ENCODE measurements at places on chromosomes 5 and 9.

DNA sequence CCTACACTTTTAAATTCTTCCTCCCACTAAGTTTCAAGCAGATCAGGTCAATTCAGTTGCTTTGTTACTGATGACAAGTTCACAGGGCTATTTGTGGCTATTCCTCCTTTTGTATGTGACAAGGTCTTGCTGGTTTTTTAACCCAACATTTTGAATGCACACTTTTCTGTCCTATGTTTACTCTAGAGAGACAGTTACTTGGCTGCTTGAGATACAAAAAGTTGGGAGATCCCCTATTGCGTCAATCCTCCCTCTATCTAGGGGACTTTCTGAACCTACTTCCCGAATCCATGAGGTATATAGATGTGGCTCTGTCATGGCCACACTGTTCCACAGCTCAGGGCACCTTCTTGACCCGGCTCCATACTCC is 386.7 kb downstream of the NTRK2 start:
- DNase-seq, result no peak

- DNase-seq, result no peak
Observed at GRCh38 chr9:88936668-88937067, 54.6 kb upstream of the S1PR3 start.

DNA sequence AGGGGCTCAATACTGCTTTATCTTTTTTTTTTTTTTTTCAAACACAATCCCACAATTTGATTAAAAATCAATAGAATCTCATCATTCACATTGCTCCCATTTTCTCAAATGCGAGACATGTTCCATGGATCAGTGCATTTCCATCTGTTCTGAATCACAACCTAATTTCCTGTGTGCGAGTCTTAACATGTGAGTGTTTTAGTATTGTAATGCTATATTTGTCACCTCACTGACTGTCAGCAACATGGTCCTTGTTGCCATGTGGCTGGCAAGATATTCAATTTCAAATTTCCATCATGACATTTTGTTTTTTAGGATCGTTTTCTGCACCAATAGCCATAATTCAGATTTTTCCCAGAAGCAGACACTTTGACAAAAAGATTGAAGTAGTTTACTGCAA is 233.2 kb upstream of the PRDM9 start:
- no peak for DNase-seq

GRCh38 chr5:171989946-171990712 is 16.3 kb downstream of the FBXW11 start:
- DNase-seq, result no peak

- DNase-seq, result no peak
Observed at GRCh38 chr5:137627706-137628105, 108.2 kb downstream of the KLHL3 start.

- DNase-seq, result no peak
Observed at GRCh38 chr9:128257086-128257825, 18.6 kb downstream of the GOLGA2 start.

DNA sequence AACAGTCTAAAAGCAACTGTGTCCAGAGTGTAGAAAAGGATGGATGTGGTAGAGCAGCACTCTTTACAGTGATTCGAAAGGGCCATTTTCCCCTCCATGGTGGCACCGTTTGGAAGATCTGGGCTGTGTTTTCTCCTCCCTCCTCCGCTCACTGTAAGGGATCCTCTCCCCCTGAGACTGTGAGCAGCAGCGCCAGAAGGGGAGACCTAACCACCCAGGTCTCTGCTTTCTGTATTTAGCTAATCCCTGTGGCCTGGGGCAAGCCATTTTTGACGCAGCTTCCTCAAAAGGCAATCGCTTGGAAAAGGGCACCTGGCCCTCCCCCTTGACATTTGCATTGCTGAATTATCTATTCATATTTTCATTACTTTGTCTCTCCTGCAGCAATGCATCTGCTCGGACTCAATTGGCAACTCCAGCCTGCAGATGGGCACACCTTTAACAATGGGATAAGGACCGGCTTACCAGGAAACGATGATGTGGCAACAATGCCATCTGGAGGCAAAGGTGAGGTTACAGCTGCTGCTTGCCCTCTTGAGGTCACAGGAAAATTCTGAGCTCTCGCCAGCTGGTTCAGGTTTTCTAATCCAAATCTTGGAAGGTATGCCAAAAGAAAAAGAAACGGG is 244.3 kb upstream of the WWC1 start:
- DNase-seq, result peak; percentile 52

DNA sequence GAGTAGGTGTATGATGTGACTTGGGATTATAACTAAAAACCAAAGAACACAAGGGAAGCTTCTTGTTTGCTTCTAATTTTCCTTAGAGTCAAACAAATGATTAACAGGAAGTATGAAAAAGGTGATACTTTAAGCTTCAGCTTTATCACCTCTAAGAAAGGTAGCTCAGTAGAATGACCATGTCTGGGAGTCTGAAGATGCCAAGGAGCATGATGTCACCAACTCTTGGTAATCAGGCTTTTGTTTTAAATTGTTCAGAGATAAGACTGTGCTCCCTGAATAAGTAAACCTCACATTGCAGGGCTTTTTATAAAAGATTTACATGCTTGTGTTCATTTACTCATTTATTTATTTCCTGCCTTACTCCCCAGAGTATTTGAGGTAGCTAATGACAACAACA is 169.9 kb downstream of the FER start:
- no peak for DNase-seq

DNA sequence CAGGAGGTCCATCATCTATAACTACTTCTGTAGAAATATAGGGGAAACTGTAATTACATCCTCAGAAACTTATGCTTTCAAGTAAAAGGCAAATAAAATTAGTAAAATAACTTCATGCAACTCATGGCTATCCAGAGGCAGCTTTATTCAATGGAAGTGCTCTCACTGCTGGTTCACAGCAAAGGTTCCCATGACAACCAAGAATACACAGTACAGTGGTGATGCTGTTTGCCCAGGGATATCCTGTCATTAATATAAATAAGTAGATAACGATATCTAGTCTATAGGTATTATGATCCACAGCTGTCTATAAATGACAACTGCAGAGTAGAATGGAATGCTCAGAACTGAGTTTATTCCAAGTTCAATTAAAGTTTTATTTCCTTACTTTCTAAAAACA is 390.3 kb downstream of the PDE4D start:
- peak; percentile 25 for DNase-seq

GRCh38 chr5:112870966-112871365 is 9.9 kb downstream of the SRP19 start:
- no peak for DNase-seq

- DNase-seq, result no peak
Observed at GRCh38 chr5:109041317-109041716, 293.6 kb downstream of the FER start.

GRCh38 chr5:109524555-109524954 is 114.8 kb upstream of the PJA2 start:
- DNase-seq, result no peak

GRCh38 chr5:103498211-103498610 is 64.4 kb downstream of the NUDT12 start:
- DNase-seq, result no peak

- no peak for DNase-seq
Observed at GRCh38 chr5:96331681-96332361, 101.2 kb downstream of the PCSK1 start.

DNA sequence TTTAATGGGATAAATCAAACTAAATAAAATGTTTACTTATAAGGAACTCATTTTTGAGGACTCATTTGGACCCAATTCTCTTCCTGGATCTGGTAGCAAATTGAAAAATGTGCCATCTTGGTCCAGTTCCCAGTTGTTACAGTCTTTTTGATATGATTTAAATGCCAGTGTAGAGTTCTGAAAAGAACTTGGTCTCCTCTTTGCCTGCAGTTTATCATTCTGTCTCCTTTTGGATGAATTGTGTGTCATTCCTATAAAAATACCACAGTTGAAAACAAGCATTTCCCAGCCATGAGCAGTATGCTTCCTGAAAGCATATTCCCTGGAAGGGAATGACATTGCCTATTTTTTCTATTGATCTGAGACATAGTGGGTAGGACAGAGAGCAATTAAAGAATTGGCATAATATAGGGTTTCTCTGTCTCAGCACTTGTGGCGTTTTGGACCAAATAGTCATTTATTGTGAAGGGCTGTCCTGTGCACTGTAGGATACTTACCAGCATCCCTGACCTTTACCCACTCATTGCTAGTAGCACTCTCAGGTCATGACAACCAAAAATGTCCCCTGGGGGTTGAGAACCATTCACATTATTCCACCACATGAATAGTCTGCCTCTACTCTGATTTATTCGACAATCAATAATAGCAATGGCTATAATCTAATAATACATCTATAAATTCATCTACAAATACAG is 181.8 kb downstream of the NXNL2 start:
- no peak for DNase-seq

GRCh38 chr9:28938981-28939380 is 1365.7 kb upstream of the C9orf72 start:
- no peak for DNase-seq

- no peak for DNase-seq
Observed at GRCh38 chr9:649128-650074, 192.1 kb upstream of the DMRT1 start.

GRCh38 chr9:8916771-8917170 is 1117.2 kb upstream of the DMAC1 start:
- no peak for DNase-seq

GRCh38 chr5:160087199-160087598 is 32.1 kb downstream of the PWWP2A start:
- no peak for DNase-seq

DNA sequence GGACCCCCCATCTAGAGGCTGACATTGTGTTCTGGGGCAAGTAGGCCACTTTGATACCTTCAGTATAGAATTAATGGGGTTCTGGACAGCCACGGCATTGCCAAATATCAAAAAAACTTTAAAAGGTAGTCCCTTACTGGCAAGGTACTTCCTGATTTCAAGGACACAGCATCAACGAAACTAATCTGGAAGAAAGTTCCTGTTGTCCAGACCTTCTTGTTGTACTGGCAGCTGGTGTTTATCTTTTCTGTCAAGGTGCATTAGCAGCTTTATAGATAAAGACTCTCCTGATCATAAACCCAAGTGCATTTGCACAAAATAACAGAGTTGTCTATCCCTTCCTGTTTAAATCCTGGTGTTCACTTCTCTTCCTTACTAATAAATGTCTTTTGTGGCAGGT is 23.7 kb upstream of the GOLGA1 start:
- DNase-seq, result no peak

- no peak for DNase-seq
Observed at GRCh38 chr9:5355226-5355625, 15.6 kb upstream of the RLN1 start.

DNA sequence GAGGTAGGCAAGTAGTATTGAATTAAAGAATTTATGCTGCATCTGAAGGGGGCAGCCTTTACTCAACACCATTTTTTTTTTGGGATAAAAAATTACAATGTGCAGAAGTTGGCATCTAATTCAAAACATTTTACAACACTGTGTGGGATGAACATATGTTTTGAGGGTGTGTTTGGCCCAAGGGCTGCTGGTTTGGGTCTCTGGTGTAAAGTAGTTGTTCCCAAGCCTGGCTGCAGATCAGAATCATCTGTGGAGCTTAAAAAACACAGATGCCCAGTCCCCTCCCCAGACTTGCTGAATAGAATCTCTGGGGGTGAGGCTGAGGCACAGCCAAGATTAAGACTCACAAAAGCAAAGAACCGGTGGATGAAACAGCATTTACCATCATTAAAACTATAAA is 33.0 kb upstream of the PDZD2 start:
- no peak for DNase-seq

- no peak for DNase-seq
Observed at GRCh38 chr5:17832949-17833745, 198.9 kb downstream of the TAF11L14 start.

DNA sequence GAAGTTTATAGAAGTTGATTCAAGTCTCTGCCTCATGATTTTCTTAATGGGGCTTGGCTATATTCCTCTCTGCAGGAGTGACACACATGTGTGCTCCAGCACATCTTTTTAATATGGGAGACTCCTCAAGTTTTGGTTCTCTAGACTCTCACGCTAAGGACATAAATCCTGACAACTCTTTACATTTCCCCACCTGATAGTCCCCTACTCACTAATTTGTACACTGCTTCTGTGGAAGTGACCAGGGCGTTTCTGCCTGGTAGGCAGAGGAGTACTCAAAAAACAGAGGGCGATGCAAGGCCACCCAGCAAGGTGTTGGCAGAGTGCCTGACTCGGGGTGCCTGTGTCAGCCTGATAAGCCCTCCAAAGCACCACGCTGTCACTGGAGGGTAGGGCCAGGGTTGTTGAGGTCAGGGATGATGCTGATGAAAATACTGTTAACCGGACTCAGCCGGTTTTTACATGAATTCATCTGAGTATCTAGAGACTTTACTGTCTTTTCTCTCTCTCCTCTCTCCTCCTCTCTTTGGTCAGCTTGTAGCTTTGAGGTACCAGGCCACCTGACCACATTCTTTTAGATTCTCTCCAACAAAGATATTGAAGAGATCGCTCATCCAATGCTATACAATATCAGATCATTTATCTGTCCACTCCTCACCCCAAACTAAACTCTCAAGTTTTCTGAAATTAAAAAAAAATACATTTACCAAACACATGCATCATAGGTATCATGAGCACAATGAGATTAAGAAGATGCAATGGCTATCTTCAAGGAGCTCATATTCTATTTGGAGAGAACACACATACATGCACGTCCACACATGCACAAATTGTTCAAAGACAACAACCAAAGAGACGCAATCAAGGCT is 205.2 kb downstream of the PIK3R1 start:
- DNase-seq, result no peak

GRCh38 chr5:122559676-122560075 is 215.2 kb upstream of the SNX2 start:
- DNase-seq, result no peak

- no peak for DNase-seq
Observed at GRCh38 chr9:134629061-134629585, 12.5 kb upstream of the COL5A1 start.

- peak; percentile 40 for DNase-seq
Observed at GRCh38 chr5:142551338-142552067, 134.4 kb downstream of the FGF1 start.

DNA sequence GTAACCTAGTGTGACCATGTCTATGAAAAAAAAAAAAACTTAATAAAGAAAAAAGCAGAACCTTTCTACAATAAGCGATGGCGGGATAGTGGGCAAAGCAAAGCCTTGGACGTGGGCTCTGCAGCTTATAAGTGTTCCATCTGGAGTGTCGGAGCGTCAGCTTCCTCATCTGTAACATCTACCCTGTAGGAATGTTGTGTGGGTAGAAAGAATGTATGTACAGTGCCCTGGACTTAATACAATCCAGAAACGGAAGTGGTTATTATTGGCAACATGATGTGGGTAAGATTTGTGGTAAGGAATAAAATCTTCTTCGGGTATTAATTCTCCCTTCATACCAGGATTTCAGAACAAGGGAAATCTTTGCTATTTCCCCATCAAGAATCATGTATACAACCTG is 66.5 kb downstream of the SEMA5A start:
- DNase-seq, result no peak

- DNase-seq, result no peak
Observed at GRCh38 chr5:103057208-103058130, 62.5 kb downstream of the GIN1 start.

- no peak for DNase-seq
Observed at GRCh38 chr5:111463311-111463710, 49.0 kb downstream of the STARD4 start.

DNA sequence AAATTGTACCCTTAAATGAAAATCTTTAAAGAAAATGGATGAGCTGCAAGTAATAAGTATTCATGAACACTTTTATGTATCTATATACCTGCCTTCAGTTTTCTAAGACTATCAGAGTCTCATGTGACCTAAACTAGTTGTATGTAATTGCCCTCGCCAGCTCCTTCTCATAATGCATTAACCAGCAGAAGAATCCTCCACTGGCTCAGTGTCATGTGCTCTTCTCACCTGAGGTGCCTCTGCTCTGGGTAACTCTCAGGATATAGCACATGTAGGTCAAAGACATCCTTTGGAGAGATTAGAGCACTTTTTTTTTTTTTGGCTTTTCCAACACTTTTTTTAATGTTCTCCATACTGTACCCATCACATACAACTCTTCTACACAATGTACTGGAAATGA is 183.7 kb upstream of the GNA14 start:
- DNase-seq, result no peak
